Fibroblast of upper back skin (primary cell): ENCODE measurements at places on chromosomes 7 and 10.

- DNase-seq: peak; percentile 50
These were observed 112.7 kb downstream of the REEP3 start for GRCh38 chr10:63633677-63634487.

- peak; percentile 3 for DNase-seq
These were observed 11.1 kb downstream of the C7orf57 start for GRCh38 chr7:48046458-48046857.

GRCh38 chr7:18936265-18936664, 181.2 kb downstream of the TWIST1 start:
- DNase-seq: peak; percentile 56

DNA sequence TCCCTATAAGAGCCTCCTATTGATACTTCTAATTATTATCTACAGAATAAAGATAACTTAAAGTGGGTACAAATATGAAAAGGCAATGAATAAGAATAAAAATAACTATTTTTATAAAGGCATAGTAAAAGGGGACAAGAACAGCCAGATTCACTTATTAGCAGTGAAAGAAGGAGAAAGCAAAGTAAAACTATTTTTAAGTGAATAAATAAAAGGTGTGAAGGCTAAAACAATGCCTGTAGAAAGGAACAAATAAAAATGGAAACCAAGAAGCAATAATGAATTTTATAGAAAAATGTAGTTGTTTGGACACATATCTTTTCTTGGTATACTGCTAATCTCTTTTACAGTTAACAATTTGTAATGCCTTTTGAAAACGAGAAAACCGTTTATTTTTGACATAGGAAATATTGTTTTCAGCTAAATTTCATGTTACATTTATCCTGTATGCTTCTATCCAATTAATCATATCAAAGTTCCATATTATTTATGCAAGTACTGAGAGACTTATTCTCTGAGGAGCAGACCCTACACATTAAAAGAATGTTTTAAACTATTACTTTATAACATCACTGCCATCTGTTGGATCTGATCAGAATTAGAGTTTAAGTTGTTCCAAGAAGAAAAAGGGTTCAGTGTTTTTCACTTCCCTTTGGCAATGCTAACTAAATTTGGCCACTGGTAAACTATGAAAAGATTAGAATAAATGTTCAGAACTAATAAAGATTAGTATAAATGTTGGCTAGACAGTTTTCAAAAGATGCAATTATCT, 59.1 kb downstream of the ARMC3 start:
- DNase-seq: peak; percentile 50

DNA sequence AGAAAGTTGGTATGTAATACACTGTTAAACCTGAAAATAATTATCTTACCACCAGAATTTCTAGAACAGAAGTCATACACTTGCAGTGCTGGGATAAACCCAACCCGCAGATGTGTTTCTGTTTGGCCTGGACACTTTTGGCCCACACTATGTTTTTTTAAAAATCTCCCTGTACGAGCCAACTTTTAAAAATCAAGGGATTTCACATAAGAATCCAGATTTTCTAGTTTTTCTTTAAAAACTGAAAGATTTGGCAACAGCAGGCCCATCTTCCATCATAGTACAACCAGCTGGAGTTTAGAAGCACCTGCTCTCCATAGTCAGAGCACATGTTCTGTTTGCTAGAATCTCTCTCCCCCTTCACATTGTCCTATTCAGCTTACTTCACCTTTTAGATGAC, 74.0 kb downstream of the TLL2 start:
- DNase-seq: no peak

DNA sequence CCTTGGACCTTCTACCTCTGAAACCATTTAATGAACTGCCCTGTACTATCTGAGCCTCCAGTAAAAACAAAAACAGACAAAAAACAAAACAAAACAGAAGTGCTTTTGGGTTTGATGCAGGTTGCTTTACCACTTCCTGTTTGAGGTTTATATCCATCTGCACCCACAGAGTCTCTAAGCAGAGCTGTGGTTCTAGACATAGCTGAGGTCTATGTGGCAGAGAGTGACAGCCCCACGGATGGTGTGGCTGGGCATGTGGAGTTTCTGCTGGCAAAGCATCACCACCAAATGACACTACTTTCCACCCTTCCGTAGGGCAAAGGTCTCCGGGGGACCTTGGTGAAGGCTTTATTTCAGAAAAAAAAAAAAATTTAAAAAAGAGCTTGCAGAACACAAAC, 754.2 kb downstream of the GRID1 start:
- DNase-seq: no peak

- DNase-seq: peak; percentile 5
These were observed 945.5 kb downstream of the SORCS3 start for GRCh38 chr10:105586451-105587098.

DNA sequence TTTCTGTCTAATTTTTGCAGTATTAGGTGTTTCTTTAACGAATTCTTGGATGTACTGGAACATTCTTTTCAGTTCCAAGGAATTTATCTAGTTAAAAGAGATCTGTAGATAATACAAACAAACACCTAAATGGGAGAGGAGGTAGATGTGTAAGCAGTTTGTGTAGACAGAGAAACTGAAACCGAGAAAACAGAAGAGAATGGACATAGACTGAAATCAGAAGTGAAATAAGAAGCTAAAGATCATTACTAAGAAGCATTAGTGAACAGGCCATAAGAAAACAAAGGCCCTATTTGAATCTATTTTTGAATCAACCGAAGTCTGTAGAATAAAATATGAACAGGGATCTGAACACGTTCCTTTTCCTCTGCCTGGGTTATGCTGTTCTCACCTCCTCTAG, 26.5 kb upstream of the TMEM229A start:
- DNase-seq: no peak

GRCh38 chr10:111392159-111392558, 315.3 kb downstream of the ADRA2A start:
- DNase-seq: peak; percentile 3

DNA sequence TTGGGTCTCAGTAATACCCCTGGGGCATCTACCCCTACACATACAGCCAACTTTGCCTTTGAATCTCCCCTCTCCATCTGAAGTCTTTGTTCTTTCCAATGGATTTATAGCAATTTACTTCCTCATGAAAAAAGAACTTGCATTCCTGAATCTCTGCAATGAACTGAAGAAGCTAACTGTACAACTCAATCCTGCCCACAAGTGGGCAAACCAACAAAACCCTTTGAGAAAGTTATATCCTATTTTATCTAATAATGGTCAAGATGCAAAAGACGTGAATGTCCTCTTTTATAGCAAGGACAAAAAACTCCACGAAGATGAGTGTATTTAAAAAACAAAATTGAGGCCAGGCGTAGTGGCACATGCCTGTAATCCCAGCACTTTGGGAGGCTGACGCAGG, 991.3 kb downstream of the LRMDA start:
- DNase-seq: peak; percentile 51

GRCh38 chr10:132050191-132050590, 15.6 kb upstream of the JAKMIP3 start:
- DNase-seq: no peak

- no peak for DNase-seq
These were observed 39.0 kb downstream of the SEM1 start for GRCh38 chr7:96670338-96671289.

- DNase-seq: peak; percentile 22
These were observed 11.2 kb downstream of the IL2RA start for GRCh38 chr10:6050801-6051445.

- peak; percentile 78 for DNase-seq
These were observed 26.6 kb downstream of the GNG11 start for GRCh38 chr7:93948106-93948505.

DNA sequence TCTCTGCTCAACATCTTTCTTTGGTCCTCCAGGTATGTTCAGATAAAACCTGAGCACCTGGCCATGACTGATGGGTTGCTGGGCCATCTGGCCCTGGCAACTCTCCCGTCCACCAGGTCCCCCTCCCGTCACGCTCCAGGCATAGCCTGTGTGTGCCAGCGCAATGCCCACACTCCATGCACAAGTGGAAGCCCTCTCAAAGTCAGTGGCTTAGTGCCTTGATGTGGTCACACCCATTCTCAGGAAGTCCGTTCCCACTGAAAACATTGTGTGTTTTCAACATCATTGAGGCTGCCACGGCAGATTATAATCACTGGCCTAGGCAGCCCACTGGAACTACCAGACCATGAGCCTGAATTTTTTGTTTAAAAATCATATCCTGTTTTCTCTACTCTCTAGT, 170.6 kb upstream of the LANCL2 start:
- DNase-seq: no peak

GRCh38 chr10:22742678-22743077, 28.3 kb upstream of the PIP4K2A start:
- no peak for DNase-seq

- DNase-seq: no peak
These were observed 122.8 kb upstream of the PDLIM1 start for GRCh38 chr10:95413588-95413987.

- no peak for DNase-seq
These were observed 79.2 kb downstream of the CAMK1D start for GRCh38 chr10:12428447-12429135.

DNA sequence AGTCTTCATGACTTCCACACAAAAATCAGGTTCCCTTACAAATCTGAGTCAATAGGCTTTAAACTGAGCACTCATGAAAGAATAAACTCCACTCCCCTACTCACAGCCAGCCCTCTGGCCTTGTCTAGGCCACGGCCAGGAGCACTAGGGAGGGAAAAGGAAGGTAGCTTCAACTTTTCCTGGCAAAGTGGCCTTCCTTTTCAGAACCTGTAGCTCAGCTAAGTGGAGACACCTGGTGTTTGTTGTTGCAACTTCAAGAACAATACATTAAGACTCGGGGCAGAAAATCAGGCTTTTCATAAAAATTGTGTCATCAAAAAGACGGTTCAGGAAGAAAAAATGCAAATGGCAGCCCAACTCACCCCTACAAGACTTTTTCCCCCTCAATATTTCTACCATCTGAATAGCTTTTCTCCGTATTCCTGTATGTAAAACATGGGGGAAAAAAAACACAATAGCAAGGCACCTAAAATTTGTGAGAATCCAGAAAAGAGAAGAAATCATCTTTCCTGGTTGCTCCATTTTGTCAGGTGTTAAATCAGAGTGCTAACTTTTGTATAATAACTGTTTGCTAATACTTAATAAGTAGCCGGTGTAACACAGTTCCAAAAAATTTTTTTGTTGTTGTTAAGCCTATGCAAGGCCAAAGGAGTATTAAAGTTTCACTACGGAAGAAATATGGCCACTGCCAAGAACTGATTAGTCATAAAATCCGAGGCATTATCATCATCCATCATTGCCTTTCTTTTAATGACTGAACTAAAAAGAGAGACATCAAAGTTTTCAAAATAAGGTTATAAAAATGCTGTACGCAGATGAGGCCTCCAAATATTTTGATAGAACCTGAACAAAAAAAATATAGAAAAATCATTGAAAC, 66.2 kb upstream of the ARID5B start:
- peak; percentile 80 for DNase-seq

DNA sequence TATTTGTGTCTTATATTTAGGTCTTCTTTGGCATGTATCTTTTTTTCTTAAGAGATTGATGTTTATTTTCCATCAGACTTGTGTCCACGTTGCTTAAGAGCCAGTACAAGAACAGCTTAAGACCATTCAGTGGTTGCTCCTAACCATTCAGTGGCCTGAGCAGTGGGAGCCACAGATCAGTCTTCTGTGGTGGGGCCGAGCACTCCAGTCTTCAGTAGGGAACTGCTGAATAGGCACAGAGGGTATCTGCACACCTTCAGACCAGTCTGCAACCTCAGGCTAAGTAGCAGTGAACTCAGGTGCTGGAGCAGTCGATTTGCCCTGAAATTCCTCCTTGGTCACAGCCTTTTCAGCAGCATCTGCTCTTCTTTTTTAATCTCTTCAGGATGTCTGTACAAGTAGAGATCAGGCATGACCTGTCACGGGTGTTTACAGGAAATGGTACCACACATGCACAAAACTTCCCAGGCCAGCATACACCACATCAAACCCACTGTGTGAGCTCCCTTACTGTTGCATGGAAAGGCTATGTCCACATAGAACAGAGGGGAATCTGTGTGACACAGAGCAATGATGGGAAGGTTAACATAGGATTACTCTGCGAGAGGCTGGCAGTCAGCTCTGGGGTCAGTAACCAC, 51.5 kb downstream of the FAM107B start:
- no peak for DNase-seq

DNA sequence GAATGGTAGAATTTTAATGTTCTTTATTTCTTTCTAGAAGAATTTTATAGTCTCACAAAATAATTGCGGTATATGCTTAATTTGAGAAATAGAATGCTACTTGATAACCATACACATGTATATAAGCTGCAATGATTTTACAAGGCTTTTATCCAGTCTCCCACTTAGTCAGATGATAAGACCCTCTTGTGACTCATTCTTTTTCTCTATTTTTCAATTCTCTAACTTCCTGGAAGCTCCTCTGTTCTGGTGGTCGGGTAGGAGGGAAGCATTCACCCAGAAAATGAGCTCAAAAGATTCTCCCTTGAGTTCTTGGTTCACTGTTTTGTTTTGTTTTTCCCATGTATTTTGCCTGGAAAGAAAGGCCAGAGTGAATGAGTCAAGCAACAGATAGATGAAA, 546.6 kb downstream of the INHBA start:
- no peak for DNase-seq
